ENCODE measurements at places on chromosomes 16 and 17.

- no peak for DNase-seq
These were observed 31.2 kb upstream of the HAPSTR1 start for GRCh38 chr16:9060225-9060624.

DNA sequence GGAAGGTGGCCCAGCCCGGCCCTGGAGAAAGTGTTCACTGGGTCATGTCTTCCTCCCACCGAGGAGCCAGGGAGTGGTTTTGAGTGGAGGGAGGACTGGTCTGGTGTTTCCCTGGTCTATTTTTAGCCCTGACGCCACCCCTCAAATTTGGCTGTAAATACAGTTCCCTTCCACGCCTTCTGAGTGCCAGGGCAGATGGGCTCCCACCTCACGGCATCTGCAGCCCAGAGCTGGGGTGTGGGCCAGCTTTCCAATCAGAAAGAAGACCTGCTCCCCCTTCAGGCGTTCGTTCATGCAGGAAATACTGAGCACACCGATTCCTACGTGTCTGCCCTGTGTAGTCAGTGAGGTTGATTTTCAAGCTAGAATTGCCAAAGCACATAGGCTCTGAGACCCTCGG is 53.7 kb downstream of the SNX20 start:
- peak; percentile 26 for DNase-seq

DNA sequence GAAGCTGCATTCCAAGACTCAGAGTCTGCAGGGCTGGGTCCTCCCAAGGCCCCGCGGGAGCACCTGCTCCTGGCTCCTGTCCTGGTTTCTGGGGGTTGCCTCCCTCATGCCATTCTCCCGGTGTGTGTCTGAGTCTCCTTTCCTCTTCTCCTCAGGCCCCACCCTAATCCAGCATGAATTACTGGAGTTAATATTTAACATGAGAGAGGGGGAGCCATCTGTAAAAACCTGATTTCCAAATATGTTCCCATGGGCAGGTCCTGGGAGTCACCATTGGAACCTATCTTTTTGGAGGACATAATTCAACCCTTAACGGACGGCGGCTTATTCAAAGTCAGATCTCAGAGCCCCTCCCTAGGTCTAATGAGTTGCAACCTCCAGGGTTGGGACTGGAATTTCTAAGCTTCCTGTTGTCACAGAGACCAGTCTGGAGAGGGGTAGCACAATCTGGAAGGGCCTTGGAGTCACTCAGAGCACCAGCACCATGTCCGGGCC is 5.4 kb downstream of the C17orf99 start:
- peak; percentile 84 for DNase-seq

GRCh38 chr16:89449726-89450335 is 40.5 kb downstream of the ANKRD11 start:
- peak; percentile 28 for DNase-seq

- DNase-seq, result no peak
These were observed 46.1 kb downstream of the IRX5 start for GRCh38 chr16:54976651-54977200.

- no peak for DNase-seq
These were observed 19.4 kb upstream of the ATP5MC1 start for GRCh38 chr17:48873209-48873608.

GRCh38 chr17:41943492-41943891 is 13.1 kb downstream of the ODAD4 start:
- DNase-seq, result no peak

DNA sequence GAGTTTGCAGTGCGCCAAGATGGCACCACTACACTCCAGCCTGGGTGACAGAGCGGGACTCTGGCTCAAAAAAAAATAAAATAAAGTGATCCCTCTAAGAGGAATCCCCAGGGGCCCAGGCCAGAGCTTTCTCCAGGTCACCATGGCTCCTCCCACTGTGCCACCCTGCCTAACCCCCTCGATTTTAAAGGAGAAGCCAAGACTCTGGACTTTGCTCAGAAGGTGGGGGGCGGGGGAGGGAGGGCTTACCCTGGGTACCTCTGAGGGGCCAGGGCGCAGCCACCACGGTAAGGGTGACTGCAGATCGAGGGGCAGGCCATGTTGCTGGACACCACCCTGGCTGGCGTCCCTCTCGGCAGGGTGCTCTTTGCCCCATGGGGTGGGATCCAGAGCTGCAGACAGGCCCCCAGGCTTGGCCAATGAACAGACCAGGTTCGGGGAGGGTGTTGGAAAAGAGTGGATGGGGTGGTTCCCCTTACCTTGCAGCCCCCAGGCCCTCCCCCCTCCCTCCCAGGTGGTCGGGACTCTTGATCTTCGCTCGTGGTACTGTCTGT is 455 bp upstream of the GRB7 start:
- DNase-seq, result no peak

DNA sequence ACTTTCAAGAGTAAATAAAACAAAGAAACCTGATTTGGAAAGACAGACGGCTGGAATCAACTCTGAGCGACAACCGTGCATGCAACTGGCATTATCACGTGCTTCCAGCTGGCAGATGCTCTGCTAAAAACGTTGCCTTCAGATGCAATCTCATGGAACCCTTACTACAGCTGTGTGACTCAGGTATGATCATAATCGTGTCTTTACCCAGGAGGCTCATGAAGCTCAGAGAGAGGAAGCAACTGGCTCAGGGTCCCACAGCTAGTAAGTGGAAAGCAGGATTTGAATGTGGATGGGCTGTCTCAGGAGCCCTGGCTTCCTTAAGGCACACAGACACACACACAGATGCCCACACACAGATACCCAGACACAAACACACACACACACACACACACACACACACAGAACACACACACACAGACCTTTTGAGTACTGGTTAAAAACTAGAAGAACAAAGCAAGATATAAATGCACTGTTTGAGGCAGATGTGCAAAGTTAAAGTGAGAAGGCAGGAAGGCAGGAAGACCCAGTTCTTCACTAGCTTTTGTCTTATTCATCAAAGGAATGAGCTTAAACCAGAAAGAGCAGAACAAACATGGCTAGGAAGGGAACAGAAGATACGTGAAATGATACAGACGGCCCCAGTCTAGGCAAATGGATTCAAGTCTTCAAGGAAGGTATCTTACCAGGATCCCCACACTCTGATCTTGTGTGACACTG is 275.2 kb downstream of the MAF start:
- DNase-seq, result no peak

- DNase-seq, result peak; percentile 84
These were observed at the start of gene MTSS2 for GRCh38 chr16:70685938-70686375. Gene MTSS2 (minus strand): TSS chr16:70686053. CDS start chr16:70685791, 262 bp downstream.

- DNase-seq, result no peak
These were observed 755 bp upstream of the C16orf89 start for GRCh38 chr16:5066511-5066910.

DNA sequence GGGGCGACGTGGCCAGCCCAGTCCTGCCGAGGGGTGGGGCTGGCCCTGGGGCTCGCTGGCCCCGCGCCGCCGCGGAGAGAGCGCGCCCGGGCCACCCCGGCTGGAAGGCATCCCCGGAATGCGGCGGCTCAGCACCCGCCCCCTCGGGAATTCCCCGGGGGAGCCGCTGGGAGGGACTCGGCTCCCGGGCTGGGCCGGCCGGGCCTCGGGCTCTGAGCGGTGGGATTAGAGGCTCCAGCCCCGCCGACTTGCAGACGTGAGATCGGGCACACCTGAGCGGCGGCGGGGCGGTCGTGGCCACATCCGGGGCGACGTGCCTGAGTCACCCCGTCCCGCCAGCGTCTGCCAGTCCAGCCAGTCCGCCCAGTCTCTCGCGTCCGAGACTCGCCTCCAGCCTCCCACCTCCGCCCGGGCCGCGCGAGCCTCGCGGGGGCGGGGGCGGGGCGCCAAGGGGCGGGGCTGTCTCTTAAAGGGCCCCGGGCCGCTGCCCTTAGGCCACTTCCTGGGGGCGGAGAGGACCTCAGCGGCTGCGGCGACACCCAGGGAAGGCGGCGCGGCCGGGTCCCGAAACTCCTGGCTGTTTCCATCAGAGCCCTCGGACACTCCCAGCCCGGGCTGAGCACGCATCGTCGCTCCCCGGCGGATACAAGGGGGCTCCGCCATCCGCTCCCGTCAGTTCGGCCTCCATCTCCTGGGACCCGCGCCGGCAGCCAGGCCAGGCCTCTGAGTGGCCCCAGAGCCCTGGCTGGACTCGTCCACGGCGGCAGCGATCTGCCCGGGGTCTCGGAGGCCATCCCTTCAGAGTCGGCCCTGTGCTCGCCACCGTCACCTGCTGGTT is at the start of gene KCTD11:
Gene KCTD11 (plus strand): TSS at position 498 of the 838 bp plus-strand sequence.
- DNase-seq, result peak; percentile 97

DNA sequence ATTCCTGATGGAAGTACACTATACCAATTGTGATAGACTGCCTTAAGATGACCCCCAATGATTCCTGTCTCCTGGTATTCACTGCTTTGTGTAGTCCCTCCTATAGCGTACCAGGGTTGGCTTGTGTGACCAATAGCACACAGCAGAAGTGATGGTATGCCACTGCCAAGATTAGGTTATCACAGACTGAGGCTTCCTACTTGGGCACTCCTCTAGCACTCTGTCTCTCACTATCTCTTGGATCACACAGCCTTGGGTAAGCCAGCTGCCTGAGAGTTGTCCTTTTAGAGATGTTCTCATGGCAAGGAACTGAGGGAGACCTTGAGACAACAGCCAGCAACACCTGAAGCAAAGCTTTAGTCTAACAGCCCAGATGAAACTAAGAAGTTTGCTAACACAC is 12.7 kb upstream of the AMFR start:
- no peak for DNase-seq

GRCh38 chr16:88479793-88480760 is 27.0 kb downstream of the ZFPM1 start:
- no peak for DNase-seq

DNA sequence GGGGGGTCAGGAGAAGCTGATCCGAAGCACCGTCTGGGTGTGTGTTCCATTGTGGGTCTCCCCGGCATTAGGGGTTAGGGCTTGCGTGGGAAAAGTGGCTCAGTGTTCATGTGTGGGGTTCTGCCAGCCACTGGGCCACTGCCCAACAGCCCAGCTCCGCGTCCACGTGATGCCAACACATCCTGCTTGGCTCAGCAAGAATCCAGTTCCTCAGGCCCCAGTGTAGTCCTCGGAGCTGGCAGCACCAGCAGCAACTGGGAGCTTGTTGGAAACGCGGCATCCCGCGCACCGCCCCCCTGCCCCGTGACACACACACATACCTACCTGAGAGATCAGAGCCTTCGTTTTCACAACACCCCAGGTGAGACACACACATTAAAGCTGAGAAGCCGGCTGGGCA is 18.9 kb downstream of the LGALS9 start:
- DNase-seq, result no peak

DNA sequence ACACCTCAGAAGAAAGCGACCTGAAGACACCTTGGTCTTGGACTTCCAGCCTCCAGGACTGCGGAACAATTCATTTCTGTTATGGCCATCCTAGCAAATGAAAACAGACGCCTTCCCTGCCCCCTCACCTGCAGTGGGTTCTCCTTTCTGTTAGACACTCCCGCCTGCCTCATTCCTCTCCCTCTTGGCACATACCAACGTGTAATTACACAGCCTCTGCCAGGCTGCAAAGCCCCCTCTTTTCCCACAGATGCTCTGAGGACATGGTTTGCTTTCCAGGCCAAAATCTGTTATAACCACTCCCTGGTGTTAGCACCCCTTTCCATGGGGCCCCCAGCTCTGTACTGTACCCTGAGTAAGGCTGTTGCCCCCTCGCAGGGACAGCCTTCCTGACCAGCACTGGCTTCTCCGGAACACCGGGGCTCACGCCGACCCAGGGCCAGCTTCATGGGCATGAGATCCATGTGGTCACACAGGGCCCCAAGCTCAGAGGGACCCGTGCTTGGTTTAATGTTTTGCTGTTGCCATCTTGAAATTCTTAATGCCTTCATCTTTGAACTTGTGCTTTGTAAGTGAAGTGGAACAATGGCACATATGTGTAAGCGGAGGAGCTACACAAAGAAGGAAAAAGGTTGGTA is 64.1 kb downstream of the SDK2 start:
- DNase-seq, result no peak

- DNase-seq, result no peak
These were observed 4.9 kb downstream of the FA2H start for GRCh38 chr16:74769586-74770190.

- DNase-seq, result no peak
These were observed 4.3 kb downstream of the SDK2 start for GRCh38 chr17:73639932-73640331.

DNA sequence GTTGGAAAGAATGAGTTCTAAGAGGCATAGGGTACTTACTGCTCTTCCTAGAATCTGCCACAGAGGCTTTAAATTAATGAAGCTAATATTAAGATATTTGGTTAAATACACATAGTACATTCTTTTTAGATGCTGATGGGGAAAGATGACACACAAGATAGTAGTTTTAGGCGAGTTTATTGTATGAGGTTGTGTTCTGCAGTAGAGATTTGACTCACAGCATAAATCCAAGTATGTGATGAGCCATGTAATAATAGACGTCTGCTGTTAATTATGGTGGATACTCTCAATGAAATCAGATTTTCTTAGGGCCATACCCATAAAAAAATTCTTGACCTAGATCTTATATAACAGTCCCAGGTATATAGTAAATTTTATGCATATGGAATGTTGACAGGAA is 8.0 kb downstream of the TNRC6C start:
- DNase-seq, result no peak

DNA sequence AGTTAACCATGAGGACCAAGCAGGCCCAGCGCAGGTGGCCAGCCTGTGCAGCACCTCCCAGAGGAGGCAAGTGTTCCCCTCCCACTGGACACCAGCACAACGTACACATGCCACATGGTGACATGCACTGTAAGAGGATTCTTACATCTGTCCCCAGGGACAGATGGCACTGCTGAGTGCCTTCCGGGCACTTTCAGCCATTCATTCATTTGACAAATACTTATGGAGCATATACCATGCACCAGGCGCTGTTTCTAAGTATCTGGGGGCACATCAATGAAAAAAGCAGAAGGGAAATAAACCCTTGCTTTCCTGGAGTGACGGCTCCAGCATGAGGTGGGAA is 79.6 kb downstream of the GAS7 start:
- no peak for DNase-seq

DNA sequence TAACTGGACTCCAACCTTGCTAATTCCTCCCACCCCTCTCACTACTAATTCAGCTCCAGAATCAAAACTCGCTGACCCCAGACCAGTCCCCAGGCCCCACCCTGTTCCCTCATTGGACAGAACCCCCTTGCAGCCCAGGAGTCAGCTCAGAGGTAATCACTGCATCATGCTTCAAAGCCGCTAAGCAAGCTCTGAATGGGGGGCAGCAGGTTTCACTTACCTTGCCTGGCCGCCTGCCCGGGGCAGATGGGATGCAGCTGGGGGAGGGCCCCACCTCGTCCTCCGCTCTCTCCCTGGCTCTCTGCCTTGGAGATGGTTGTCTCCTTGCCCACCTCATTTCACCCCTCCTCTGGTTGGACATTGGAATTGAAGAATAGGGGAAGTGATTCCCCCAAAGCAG is 4.8 kb upstream of the NGFR start:
- no peak for DNase-seq

DNA sequence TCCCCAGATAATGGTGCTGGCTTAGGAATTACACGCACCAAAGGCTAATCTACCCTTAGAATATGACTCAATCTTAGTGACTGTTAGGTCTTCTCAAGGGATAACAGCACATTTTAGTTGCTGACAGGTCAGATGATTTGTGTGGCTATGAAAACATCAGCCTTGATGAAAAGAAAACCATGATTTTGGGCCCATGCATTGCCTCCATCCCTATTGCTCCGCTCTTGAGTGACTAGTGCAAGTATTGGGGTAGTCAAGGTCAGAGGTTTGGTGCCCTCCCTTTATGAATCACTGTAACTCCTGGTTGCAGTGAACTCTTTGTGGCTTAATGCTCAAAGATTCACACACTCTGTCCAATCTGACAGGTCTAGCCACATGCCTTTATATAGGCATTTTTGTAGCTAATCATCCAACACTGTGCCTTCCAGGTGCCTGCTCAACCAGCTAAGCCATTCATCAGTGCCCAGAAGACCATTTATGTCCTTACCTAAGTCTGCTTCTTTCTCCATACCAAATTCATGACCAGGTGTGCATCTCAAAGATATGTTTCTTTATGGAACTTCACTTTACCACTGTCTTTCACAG is 251.6 kb downstream of the KCNJ2 start:
- DNase-seq, result no peak
